Tibial nerve (tissue), 4 donors: ENCODE measurements at places on chromosomes 11 and 22. TPM values are rescaled to one million over a fixed set of nuclear protein-coding genes. Genes with fewer than 3 reads are reported as not detected.

Gene HSCB
- 38.7 TPM for total RNA-seq

Gene SLC22A8
- total RNA-seq, result not detected

Gene KCTD14
- total RNA-seq, result 3.3 TPM

DNA sequence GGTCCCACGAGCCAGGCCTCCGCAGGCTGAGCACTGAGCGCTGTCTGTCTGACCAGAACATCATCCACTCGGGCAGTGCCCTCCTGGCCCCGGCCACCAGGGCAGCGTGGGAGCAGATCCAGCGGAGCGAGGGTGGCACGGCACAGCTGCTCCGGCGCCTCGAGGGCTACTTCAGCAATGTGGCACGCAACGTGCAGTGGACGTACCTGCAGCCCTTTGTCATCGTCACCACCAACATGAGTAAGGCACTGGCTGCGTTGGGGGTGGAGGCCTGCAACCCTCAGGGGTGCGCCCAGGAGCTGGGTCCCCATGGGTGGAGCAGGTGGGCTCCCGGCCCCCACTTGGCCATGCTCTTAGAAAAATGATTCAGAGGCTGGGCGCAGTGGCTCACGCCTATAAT, 49.7 kb upstream of the PRODH start:
- DNase-seq, result no peak

DNA sequence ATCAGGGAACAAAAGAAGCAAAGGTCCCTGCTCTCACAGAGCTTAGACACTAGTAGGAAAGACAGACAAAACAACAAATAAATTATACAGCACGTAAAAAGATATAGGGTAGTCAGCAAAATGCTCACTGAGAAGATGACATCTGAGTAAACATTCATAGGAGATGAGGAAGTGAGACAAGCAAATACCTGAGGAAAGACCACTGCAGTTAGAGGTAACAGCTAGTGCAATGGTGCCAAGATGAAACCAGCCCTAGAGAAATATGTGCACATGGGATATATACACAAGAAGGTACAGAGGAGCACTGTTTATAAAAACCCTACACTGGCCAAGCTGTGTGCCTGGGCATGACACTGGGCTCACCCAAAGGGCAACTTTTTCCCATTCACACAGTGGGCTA, 9.8 kb downstream of the CYP2R1 start:
- no peak for DNase-seq

Gene CARNS1
- total RNA-seq, result 1.8 TPM

DNA sequence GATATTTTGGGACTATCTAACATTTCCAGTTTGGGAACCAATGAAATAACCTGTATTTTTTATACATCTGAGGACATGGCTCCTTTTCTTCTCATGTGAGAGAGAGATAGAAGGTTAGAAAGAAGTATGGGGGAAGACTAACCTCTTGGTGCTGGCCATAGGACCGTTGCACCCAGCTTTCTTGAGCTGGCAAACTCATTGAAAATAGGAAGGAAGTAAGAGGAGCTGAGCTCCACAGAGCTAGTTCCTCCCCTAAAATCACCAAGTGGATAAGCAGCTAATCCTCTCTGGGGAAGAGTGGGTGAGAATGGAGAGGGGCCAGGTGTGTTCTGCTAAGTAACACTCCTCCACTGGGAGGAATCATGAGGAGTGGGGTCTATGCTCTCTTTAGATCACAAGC, 387.4 kb upstream of the CADM1 start:
- DNase-seq, result no peak

DNA sequence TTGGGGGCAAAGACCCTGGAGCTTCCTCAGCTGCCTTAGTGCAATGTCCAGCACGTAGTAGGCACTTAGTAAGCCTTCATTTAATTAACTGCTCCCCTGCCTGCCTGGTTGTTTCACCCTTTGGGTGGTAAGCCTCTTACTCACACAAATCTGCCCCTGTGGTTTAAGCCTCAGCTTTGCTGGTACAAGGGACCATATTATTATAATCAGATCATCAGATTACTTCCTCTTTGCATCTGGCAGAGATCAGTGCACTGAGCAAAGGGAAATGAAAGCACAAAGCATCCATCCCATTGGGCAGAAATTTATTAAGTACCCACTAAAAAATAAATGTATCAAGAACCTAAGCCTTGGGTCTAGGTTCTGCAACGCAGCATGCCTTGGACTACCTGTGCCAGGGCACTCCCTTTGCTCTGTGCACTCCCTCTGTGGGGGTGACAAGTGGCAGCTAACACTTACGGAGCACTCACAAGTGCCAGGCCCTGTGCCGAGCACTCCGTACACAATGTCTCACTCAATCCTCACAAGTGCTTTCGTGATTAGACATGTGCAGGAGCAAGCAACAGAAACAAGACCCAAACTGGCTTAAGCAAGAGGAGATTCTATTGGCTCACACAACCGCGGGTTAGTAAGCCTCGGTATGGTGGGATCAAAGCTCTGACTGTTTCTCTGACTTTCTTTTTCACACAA, 34.9 kb upstream of the DAGLA start:
- DNase-seq, result no peak

GRCh38 chr11:78079232-78080083, at the start of gene NDUFC2:
Gene NDUFC2, minus strand, starts transcription at chr11:78079862. Its CDS starts 118 bp downstream, at chr11:78079744.
- DNase-seq, result peak; percentile 71

Gene LIF
- 0.78 TPM for total RNA-seq
